ENCODE measurements at places on chromosomes 16 and 17.
A peak's percentile ranks its signal among the peaks of the same experiment; 100 is the strongest.

GRCh38 chr16:24729951-24730815 lies 732 bp downstream of the TNRC6A start:
- no peak for DNase-seq

- no peak for DNase-seq
These were observed 79.2 kb downstream of the CDH11 start for GRCh38 chr16:65042438-65043365.

- no peak for DNase-seq
These were observed 18.5 kb downstream of the TOP2A start for GRCh38 chr17:40399185-40399584.

- DNase-seq: no peak
These were observed 1.0 kb downstream of the SRCIN1 start for GRCh38 chr17:38604479-38605403.

DNA sequence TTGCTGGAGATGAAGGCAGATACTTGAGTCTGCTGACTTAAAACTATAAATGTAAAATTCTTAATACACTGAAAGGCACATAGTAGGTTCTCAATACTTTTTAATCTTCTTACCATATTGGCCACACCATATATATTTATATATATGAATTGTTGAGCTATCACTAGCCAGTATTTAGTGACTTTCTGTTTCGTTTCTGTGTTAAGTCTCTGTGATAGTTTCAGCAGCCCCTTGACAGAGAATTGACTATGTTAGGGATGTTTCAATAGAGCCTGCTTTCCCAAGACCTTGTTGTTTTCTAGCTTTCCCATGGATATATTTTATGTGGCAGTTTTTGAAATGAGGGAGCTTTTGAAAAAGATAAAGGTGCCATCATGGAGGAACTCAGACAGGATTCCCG lies 206.5 kb upstream of the GOT2 start:
- DNase-seq: no peak

DNA sequence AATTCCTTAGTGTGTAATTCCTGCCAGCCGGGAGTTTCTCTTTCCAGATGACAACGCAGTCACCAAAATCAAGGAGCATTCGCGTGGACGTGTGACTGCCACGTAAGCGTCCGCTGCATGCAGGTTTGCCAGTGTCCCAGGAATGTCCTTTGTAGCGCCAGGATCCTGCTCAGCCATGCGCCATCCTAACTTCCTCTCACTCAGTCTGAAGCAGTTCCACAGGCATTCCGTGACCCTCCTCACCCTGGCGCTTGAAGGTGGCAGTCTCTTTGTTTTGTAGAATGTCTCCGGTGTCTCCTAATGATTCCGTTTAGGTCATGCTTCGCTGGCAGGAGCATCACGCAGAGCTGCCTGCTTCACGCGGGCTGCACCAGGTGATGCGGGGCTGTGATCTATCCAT lies 88.6 kb downstream of the RPTOR start:
- DNase-seq: no peak

GRCh38 chr17:77099997-77100396 lies 40.8 kb upstream of the SEC14L1 start:
- peak; percentile 47 for DNase-seq

DNA sequence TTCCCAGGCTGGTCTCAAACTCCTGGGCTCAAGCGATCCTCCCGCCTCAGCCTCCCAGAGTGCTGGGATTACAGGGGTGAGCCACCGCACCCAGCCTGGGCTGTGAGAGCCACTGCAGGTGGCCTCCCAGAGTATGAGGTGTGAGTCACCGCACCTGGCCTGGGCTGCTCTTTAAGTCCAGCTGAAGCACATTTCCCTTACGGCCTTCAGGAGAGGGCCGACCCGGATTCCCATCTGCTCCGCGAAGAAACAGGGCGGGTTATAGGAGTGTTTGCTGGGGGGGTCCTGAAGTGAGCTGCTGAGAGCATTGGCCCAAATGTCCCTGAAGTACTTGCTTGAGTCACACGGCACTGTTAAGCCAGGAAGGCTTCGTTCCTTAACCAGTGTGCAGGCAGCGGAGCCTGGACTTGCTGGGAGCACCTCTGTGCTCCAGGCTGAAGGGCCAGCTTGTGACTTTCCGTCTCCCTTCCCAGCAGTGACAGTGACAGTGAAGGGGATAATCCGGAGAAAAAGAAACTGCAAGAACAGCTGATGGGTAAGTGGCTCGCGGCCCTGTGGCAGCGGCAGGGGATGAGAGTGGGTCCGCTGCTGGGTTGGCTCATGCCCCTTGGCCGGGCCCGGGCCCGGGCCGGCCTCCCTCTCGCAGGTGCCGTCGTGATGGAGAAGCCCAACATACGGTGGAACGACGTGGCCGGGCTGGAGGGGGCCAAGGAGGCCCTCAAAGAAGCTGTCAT lies 7.2 kb downstream of the VPS4A start:
- no peak for DNase-seq

GRCh38 chr16:4233431-4233830 lies 8.4 kb downstream of the SRL start:
- no peak for DNase-seq

- no peak for DNase-seq
These were observed 5.4 kb upstream of the FSCN2 start for GRCh38 chr17:81522491-81523401.

DNA sequence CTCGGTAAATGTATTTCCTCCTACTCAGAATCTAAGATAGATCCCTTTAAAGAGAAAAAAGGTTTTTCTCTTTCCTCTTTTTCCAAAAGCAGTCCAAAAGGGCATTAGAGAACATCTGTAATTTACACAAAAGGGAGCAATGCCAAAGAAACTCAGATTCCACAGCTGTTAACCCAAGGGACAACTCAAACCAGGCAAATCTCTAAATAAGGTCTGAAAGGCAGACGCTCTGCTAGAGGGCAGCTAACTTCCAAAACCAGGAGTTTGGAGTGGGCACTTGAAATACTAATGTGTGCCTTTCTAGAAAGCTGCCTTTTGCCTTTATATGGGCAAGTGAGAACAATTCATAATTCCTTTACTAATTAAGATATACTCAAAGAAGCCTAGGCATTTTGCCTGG lies 435.7 kb downstream of the ZFHX3 start:
- no peak for DNase-seq
